ENCODE measurements at places on chromosomes 12 and 14. TPM values are rescaled to one million over a fixed set of nuclear protein-coding genes. Genes with fewer than 3 reads are reported as not detected.

The COCH gene
- total RNA-seq = 1.2 TPM

DNA sequence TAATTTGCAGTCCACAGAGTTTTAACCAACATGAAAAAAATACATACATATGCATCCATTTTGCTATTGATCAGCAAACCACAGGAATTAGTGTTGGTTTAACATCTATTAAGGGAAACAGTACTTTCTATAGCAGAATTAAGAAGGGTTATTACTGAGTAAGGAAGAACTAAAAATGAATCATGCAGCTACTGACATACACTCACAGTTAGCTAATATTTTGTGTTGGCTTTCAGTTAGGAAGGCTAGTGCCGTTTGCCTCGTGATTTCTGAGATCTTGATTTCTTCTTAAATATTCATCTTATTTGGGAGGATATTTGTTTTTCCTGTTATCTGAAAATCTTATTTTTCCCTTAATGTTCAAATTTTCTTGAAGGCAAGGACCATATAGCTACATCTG lies 423.4 kb downstream of the NOVA1 start:
- no peak for DNase-seq

DNA sequence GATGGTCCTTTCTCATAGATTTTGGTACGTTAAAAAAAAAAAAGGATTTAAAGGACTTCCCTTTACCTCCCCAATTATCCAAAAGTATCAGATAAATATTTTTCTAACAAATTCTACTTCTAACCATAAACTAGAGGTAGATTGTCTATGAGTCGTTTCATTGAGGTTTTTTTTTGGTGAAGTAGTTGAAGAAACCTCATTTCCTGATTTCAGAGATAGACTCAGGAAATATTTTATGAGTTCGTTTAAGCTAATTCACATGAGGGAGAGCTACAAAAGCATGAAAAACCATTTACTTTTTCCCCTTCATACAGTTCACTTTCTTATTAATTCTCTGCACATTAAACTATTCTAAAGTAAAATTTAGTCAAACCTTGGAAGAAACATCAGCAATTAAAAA lies 112.5 kb downstream of the RALGAPA1 start:
- DNase-seq = no peak

DNA sequence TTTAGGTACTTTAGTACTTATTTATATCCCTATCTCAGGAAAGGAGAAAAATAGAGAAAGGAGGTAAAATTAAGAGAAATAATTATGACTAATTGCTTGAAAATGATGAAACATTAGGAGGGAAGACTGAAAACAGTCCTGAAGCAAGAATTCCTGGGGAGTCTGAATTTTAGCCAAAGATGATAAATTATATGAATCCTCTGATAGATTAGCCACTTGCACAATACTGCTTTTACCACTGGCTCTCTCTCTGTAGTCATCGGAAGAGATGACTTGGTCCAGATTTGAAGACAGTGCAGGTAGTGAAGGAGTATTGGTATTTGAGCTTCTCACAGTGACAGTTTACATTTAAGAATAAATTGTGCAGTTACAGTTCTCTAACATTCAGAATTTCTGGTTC lies 83.8 kb upstream of the CLEC14A start:
- DNase-seq = no peak

- no peak for DNase-seq
Measured at GRCh38 chr14:76015668-76016067, 30.1 kb downstream of the IFT43 start.

The IL26 gene
- 7.7 TPM for total RNA-seq

DNA sequence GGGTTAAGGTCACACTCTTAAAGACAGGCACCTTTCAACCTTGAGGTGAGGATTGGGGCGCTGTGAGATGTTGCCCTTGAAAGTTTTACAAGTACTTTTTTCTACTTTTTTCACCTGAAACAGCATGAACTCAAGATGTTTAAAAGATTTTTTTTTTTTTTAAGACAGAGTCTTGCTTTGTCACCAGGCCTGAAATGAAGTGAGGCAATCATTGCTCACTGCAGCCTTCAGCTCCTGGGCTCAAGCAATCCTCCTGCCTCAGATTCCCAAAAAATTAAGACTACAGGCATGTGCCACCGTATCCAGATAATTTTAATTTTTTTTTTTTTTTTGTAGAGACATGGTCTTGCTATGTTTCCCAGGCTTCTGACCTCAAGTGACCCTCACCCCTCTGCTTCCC lies 243.9 kb downstream of the DIO2 start:
- DNase-seq = no peak

The AICDA gene
- total RNA-seq = not detected

The CATSPERB gene
- 0.30 TPM for total RNA-seq

GRCh38 chr12:102685841-102686240 lies 205.5 kb upstream of the IGF1 start:
- no peak for DNase-seq

DNA sequence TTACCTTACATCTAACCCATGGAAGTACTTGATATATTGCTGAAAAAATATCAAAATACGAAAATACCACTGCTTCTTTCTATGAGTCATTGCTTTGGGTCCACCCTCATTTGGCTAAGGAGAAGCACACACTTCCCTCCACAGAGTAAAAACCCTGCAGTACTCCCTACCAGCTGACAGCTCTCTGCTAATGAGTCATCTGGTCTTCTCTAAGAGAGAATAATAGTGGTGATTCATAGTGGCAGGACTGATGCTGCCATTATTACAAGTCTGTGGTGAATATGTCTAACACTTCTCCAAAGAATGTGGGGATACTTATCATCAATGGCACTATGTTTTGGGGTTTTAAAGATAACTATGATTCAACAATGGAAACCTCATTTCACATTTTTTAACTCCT lies 90.7 kb downstream of the PPFIA2 start:
- no peak for DNase-seq

Measured in activated CD4-positive, alpha-beta T cell treated with anti-CD3 and anti-CD28 coated beads, Interleukin-2, amount 10 ng/mL, durations not matched to agents 24 days and 14 days (primary cell).